NCI-H2081 (cell line): ENCODE measurements at places on chromosomes 6 and 20.

DNA sequence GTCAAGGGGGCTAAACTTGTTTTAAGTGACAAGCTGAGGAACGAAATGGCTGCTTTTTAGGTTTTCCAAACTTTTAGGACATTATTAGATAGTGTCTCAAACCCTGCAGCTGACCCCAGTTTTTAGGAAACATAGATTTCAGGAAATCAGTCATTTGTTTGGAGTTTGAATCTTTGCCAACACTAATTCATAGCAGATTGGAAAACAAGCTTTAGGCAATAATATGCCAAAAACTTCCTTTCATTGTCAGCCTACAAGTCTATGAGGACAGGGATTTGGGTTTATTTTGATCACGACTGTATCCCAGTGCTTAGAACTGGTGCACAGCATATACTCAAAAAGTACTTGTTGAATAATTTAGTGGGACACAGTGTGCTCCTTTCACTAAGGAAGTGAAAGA is 123.2 kb downstream of the TINAG start:
- no peak for DNase-seq

- DNase-seq = no peak
Observed at GRCh38 chr20:19620446-19620845, 137.6 kb upstream of the RIN2 start.

DNA sequence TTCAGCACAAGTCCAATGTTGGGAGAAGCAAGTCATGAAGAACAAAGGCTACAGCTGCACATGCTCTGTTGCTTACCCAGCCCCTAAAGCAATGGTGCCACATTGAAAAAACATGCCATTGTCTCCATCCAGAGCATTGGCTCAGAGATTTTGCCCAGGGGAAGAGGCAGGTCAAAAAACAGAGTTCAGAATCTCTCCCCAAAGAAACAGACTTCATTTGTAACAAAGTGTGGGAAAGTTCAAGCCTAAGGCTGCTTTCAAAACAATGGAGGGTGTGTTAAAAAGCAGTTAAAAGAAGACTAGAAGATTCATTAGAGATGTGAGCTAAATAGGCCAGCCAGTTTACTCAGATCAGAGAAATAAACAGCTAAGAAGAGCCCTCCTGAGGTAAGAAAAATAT is 63.6 kb downstream of the DZANK1 start:
- no peak for DNase-seq

GRCh38 chr6:68473433-68474210 is 161.5 kb upstream of the ADGRB3 start:
- no peak for DNase-seq

DNA sequence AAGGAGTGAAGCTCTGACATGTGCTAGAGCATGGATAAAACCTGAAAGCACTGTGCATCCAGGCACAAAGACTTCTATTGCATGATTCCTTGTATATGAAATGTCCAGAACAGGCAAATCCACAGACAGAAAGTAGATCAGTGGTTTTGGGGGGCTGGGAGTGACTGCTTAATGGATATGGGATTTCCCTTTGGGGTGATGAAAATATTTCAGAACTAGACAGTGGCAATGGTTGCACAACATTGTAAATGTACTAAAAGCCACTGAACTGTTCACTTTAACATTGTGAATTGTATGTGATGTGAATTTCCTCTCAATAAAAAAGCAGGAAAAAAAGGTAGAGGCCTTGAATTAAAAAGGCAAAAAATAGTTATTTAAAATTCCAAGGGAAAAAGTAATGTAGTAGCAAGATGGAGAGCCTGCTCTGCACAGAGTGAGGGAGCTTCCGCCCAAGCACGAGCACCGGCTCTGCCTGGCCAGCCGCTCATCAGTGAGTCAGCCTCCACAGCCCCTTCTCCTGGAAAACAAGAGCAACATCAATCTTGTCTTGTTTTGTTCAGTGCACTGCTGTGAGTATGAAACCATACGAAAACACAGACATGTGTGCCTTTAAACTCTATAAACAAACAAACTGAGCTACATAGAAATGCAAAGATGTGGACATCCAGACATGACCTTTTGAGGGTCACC is 74.6 kb upstream of the THBS2 start:
- no peak for DNase-seq

GRCh38 chr6:145110109-145110508 is 625.2 kb downstream of the EPM2A start:
- no peak for DNase-seq

DNA sequence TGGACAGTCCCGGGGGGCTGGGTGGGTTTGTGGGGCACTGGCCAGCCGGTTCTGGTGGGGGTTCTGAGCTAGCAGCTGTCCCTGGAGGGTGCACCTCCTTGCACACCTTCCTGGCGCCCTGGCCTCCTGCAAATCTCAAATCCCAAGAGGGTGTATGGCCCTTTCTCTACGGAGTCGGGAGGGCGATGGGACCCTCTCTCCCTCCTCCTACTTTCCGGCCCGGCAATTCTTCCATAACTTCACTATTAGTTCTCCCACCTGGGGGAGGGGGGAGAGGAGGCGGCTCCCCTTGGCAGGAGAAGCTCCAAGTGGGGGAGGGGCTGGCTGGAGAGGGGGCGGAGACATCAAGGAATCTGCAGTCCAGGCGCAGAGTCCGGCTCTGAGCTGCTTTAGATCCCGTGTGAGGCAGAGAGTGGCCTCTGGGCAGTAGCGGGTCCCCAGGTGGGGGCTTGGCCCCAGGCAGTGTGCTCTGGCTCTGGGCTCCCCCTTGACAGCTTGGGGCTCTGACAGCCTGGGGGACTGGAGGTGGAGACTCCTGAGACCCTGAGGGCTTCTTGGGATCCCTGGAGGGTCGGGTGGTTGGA is 1.4 kb upstream of the LAMA5 start:
- no peak for DNase-seq

DNA sequence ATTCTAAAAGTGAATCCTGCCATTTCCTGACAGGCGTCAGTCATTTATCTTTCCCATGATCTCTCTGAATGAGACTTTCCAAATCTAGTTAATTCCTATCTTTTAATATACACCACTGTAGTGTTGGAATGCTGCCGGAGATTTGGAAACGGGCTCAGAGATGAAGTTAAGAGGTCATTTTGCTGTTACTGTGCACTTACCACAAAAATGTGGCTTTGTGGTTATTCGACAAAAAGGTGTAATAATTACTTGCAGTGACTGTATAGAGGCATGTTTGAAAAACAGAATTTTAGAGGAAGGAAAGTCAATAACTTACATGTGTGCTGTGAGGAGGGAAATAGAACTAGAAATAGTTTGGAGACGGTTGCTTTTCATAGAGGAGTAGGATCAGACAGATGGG is 460.2 kb upstream of the BTBD3 start:
- no peak for DNase-seq

DNA sequence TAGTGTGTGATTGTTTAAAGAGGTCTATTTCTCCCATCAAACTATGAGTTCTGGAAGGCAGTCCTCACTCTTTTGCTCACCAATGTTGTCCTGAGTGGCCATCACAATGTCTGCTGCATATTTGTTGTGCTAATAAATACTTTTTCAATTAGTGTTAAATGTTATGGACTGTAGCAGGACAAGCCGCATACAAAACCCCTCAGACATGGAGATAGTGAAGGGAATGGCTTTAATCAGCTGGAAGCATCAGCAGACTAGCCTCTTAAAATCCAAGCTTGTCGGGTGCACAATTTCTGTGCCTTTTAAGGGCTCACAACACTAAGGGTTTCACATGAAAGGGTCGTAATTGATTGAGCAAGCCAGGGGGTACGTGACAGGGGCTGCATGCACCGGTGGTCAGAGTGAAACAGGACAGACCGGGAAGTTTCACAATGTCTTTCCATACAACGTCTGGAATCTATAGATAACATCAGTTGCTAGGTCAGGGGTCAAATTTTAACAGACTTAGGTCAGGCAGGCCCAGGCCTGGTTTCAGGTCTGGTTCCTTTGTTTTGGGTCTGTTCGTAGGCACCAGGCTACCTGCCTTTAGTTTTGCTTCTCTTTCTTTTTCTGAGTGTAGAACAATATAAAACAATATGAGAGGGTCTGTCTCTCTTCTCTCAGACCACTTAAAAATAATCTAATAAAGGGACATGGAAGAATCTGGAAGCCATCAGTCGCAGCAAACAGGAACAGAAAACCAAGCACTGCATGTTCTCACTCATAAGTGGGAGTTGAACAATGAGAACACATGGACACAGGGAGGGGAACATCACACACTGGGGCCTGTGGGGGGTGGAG is 327.6 kb upstream of the HTR1E start:
- DNase-seq = no peak
